Umbilical cord (tissue), 2 donors: ENCODE measurements at places on chromosomes 5 and 9. TPM values are rescaled to one million over a fixed set of nuclear protein-coding genes. Genes with fewer than 3 reads are reported as not detected.

The GPX3 gene
- 32.7 TPM for total RNA-seq

The CD274 gene
- 4.6 TPM for total RNA-seq

The ZNF618 gene
- 12.3 TPM for total RNA-seq

The GFI1B gene
- 0.48 TPM for total RNA-seq

The C9orf78 gene
- 49.1 TPM for total RNA-seq

The NAIP gene
- total RNA-seq, result 49.4 TPM

The TCERG1 gene
- 105 TPM for total RNA-seq

The SPATA6L gene
- total RNA-seq, result 4.3 TPM

The PHF24 gene
- 1.9 TPM for total RNA-seq

The EPB41L4A gene
- 44.8 TPM for total RNA-seq

The IFNA2 gene
- 5.8 TPM for total RNA-seq

The RNF183 gene
- 3.4 TPM for total RNA-seq

The CYLC2 gene
- total RNA-seq, result 15.9 TPM

The PCDHB8 gene
- total RNA-seq, result 0.72 TPM

The RNF208 gene
- not detected for total RNA-seq

The UGT3A1 gene
- 8.7 TPM for total RNA-seq

The FOXI1 gene
- total RNA-seq, result 0.48 TPM

The CAVIN4 gene
- 2.4 TPM for total RNA-seq

The FRRS1L gene
- total RNA-seq, result 9.1 TPM

The RABL6 gene
- total RNA-seq, result 40.2 TPM

The PDE8B gene
- 5.8 TPM for total RNA-seq

The ARID3C gene
- total RNA-seq, result not detected

The SPINK13 gene
- not detected for total RNA-seq

The MSX2 gene
- 8.2 TPM for total RNA-seq

The UGT3A2 gene
- not detected for total RNA-seq
